ENCODE measurements at places on chromosomes 4 and X.

DNA sequence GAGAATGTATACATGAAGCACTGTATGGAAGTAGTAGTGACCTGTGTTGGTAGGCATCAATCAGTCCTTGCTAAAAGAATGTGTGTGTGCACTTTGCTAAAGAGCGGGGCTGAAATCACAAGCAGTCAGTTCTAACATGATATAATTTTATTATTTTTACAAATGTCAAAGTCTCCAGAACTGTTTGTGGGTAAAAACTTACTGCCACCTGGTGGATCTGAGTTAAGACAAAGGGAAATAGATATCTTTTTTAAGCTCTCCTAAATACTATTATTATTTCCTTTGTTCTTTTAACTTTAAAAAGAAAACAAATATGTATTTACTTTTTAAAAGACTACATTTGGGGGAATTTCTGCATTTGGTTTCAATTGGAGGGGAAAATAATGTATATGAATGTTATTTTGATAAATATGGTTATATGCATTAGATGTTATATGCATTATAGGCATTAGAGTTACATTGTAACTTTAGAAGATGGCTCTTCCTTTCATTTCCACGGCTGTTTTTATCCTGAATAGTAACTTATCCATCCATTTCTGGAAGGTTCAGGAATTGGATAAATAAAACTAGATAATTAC lies 7.8 kb upstream of the CLOCK start:
- H3K27ac ChIP-seq: no peak overlapping the region
- H3K36me3 ChIP-seq: no peaks in the 10 kb centered on the region
- no peak overlapping the region for H3K4me3 ChIP-seq
- peak; percentile 60 for DNase-seq

GRCh38 chr4:145154573-145154972 lies 25.8 kb downstream of the OTUD4 start:
- H3K36me3 ChIP-seq: peaks cover 9% of the 10 kb centered on the region
- H3K4me3 ChIP-seq: no peak overlapping the region
- no peaks in the 10 kb centered on the region for H3K4me1 ChIP-seq

GRCh38 chrX:17563515-17563914 lies 173.8 kb upstream of the SCML1 start:
- H3K4me3 ChIP-seq: no peak overlapping the region
- peaks cover 18% of the 10 kb centered on the region for H3K4me1 ChIP-seq
- DNase-seq: no peak
- H3K36me3 ChIP-seq: no peaks in the 10 kb centered on the region

DNA sequence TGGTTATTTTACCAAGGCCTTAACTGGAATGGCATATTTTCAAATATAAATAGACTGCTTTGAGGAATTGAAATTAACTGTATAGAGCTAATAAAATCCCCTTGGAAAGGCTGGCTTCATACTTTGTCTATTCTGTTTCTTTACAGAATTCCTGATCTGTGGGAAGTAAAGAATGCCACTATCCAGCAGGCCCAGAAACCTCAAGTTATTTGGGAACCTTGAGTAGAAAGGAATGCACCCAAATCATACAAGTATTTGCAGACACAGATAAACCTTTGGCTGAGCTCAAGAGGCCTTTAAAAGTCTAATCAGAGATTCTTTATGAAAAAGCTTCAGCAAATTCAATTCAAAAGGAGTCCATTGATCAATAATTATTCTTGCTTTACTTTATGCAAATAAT lies 975.7 kb upstream of the PABPC4L start:
- no peaks in the 10 kb centered on the region for H3K4me1 ChIP-seq
- no peaks in the 10 kb centered on the region for H3K36me3 ChIP-seq
- no peak for DNase-seq
- H3K27me3 ChIP-seq: no peaks in the 10 kb centered on the region
- H3K27ac ChIP-seq: no peak overlapping the region

GRCh38 chr4:184473499-184474262 lies 669 bp downstream of the IRF2 start:
- H3K36me3 ChIP-seq: no peaks in the 10 kb centered on the region
- H3K4me3 ChIP-seq: peak overlapping the region; percentile 97
- peak; percentile 74 for DNase-seq
- H3K4me1 ChIP-seq: no peaks in the 10 kb centered on the region
- peak overlapping the region; percentile 99 for H3K27ac ChIP-seq

GRCh38 chr4:5973486-5974220 lies 44.6 kb downstream of the C4orf50 start:
- H3K4me3 ChIP-seq: no peak overlapping the region
- H3K27me3 ChIP-seq: no peaks in the 10 kb centered on the region
- peak; percentile 46 for DNase-seq
- no peaks in the 10 kb centered on the region for H3K4me1 ChIP-seq
- H3K36me3 ChIP-seq: no peaks in the 10 kb centered on the region
- H3K27ac ChIP-seq: no peak overlapping the region

DNA sequence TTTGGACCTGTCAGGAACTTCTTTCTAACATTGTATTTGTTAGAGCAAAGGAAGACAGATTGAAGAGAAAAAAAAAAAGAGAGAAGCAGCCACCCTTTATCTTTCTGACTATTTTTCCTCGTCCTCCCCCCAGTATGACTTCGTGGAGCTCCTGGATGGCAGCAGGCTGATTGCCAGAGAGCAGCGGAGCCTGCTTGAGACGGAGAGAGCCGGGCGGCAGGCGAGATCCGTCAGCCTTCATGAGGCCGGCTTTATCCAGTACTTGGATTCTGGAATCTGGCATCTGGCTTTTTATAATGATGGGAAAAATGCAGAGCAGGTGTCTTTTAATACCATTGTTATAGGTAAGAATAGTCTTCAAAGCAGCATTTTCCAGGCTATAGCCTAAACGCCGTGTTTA lies 237.7 kb downstream of the DCTD start:
- no peaks in the 10 kb centered on the region for H3K4me1 ChIP-seq
- no peaks in the 10 kb centered on the region for H3K27me3 ChIP-seq
- no peak overlapping the region for H3K4me3 ChIP-seq
- no peak for DNase-seq
- no peaks in the 10 kb centered on the region for H3K36me3 ChIP-seq

Measured in kidney (tissue), 22 donors.